HTR-8/SVneo (cell line): ENCODE measurements at places on chromosomes 16 and 17.

- DNase-seq = no peak
Measured at GRCh38 chr16:11097094-11097786, 152.9 kb downstream of the CLEC16A start.

DNA sequence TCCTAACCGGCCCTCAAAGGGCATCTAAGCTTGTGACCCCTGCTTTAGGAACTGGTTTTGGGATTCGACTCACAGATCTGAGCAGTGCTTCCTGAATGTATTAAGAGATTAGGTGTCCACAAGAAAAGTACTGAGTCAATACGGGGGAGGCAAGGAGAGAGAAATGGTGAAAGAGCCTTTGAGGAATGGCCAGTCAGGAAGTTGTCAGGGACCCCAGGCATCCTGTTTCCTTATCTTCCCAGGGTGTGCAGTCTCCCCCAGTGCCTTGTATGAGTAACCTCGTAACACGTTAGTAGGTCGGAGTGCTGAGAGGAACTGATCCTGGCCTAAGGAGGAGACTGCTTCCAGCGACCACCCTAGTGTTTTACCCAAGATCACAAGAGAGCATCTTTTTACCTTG lies 16.4 kb upstream of the TMED6 start:
- DNase-seq = no peak

- no peak for DNase-seq
Measured at GRCh38 chr16:20902426-20902825, 1.9 kb downstream of the LYRM1 start.

DNA sequence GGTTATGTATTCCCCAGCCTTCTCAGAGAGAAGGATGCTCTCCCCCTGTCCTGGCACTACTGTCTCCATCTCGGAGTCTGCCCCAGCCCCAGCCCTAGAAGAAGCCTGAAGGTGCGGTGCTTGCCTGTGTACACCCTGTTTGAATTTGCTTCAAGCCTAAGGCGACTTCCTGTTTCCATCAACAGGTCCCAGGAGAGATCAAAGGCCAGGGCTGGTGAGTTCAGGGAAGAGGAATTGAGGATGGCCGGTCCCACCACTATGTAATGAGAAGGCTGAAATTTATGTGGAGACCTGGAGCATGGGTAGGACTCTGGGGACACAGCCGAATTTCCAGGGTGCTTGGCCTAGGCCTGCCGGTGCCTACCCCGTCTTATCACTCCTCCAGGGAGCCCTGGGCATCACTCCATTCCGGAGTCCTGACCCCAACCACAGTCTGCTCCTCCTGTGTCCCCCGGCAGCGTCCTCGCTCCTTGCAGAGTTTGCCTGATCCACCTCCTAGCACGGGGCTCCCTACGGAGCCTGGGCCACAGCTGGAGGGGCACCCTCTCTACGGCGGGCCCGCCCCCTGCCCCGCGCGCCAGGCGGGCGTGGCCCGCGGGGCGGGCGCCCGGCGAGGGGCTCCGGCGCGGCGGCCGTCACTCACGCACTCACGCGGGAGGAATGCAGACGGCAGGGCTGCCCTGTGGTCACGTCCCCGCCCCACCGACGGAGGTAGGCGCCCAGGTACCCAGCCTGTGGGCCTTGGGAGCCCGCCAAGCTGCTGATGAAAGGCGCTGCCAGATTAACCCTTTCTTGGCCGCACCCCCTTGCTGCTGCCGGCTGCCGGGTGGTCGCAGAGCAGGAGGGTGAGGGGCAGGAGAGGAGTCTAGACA lies 53.8 kb upstream of the TAC4 start:
- no peak for DNase-seq

- no peak for DNase-seq
Measured at GRCh38 chr17:39820541-39820940, 43.6 kb downstream of the IKZF3 start.

GRCh38 chr17:10698096-10698818 lies 863 bp downstream of the ADPRM start:
- DNase-seq = no peak

DNA sequence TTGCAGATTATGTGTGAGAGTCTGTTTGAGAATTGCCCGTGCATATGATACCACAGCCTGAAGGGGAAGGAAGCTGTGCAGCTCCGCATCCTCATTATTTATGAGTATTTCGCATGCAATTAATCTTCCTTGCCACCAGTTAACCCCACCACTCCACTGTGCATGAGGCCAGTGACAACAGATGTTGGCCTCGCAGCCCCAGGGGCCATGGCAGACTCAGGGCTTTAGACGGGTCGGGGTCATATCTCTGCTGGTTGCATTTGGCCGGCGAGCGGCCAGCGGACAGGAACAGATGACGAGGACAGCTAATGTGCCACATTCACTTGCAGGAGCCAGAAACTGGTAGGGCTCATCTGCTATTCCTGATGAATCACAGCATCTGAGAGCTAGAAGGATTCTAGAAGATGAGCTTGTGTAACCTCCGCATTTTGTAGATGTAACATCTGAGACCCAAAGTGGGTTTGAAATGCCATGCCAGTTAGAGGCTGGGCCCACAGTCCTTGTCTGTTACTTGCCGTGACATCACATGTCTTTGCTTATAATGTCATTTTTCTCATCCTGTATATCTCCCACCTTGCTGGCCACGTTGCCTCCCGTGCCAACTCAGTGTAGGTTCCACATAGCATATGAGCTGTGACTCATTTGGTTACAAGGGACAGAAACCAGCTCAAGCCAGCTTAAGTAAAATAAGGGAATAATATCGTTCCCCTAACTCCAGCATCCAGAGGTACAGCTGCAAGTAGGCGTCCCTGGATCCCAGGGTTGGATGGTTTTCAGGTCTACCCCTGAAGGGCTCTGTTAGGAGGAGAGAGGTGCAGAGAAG lies 137.2 kb downstream of the SNX29 start:
- DNase-seq = no peak

- DNase-seq = no peak
Measured at GRCh38 chr17:5047446-5047845, 12.2 kb upstream of the SLC52A1 start.

- DNase-seq = no peak
Measured at GRCh38 chr17:75325827-75326225, 36.6 kb upstream of the SLC25A19 start.

DNA sequence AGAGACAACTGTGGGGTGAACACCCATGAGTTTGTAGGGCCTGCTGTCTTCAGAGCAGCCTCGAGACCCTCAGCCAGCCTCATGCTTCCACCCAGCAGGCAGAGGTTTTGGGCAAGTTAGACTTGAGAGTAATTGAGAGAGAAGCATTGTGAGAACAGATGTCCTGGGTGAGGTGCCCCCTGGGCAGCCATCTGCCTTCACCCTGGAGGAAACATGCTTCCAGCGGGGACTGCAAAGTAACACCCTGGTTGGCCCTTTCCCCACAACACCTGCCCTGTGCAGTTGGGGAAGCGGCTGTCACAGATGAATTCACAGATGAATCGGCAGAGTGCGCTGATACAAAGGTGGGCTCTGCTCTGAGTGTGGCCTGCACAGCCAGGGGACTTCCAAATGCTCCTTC lies 23.4 kb downstream of the ATPAF2 start:
- DNase-seq = no peak

DNA sequence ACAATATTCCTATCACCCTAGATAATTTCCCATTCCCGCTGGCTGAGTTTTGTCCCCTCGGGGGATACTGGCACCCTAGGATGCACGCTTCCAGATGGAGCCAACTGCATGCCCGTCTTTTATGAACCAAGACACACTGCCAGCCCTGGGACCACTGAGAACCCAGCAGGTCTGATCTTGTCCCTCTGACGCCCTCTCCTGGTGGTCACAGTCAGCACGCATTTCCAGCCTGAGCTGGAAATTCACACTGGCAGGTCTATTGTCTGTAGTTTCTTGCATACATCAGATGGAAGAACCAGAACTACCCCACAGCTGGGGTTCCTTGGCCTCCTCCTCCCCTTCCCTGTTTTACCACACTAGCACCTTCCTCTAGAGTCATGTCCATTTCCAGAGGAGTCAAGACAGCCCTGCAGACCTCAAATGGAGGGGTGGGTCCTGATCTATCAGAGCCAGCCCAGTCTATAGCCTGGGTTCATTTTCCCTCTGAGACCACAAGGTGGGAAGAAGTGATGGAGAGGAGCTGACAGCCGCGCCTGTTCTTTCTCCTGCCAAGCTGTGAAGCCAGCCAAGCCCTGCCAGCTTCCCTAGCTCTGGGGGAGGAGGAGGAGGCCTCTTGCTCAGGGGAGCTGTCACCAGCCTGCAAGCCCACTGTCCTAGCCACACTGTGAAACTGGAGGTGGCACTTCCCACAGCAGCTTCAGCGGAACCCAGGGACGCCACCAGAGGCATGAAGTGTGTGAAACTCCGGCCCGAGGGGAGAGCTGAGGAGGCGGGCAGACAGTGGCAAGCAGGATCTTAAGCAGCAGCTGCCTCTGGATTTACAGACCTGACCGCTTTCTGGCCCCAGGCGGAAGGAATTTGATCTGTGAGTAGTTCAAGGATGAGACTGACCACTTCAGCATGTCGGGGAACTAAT lies 29.3 kb downstream of the MXRA7 start:
- DNase-seq = peak; percentile 83

DNA sequence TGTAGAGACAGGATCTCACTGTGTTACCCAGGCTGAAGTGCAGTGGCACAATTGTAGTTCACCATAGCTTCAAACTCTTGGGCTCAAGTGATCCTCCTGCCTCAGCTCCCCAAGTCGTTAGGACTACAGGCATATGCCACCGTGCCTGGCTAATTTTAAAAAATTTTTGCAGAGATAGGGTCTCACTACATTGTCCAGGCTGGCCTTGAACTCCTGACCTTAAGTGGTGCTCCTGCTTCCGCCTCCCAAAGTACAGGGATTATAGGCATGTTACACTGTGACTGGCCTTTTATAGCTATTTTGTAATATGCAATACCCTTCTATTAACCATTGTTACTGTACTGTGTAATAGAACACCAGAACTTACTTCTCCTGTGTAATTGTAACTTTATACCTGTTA lies 139.3 kb upstream of the ZNF267 start:
- DNase-seq = no peak

DNA sequence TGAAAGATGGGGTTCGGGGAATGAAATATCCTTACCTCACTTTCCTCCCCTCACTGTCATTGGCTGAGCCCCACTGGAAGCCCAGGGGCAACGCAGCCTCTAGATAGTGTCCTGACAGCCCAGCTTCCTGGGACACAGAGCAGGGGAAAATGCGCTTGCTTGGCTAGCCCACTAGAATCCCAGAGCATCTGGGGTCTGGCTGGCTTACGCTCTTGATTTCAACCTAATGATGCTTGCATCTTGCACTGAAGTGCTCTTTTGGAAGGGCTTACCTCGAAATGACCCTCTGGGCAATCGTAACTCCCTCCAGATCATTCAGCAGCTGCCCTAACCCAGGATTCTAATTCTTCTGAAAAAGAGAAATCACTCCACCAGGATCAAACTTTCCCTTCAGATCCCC lies 147.6 kb downstream of the SOX9 start:
- DNase-seq = no peak

GRCh38 chr16:52581530-52581929 lies 34.6 kb upstream of the TOX3 start:
- no peak for DNase-seq

GRCh38 chr16:73015612-73016487 lies 32.1 kb downstream of the ZFHX3 start:
- DNase-seq = no peak

GRCh38 chr16:88616736-88617135 lies 21.6 kb upstream of the IL17C start:
- no peak for DNase-seq

DNA sequence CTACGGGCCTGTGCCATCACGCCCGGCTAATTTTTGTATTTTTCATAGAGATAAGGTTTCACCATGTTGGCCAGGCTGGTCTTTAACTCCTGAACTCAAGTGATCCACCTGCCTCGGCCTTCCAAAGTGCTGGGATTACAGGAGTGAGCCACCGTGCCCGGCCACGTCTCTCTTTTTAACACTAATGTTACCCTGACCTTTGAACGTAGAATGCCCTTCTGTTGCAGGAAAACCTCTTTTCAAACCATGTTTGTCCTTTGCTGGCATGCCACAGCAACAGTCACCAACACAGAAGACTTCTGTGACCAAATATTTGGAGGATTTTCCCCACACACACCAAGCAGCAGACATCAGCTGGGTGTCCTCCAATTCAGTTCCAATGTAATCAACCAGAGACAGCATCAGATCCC lies 7.8 kb upstream of the HSD17B1 start:
- DNase-seq = no peak

DNA sequence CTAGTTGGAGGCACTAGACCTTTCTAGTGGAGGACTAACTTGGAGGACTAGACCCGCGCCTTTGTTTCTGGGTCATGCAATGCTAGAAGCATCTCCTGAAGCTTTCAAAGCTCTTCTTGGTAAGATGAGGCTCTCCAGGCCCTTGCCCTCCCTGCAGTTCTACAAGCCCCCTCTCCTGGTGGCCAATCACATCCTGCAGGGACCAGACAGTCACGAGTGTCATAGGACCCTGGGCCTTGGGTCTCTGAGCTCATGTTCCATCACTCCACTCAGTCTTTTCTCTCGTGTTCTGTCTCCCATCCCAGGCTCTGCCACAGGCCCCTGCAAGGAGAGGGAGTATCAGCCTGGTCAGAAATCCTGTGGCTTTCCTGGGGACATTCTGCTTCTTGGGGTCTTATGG lies 119.6 kb downstream of the CYLD start:
- DNase-seq = no peak

GRCh38 chr16:46812781-46813540 lies 18.0 kb downstream of the C16orf87 start:
- DNase-seq = no peak

GRCh38 chr17:30594223-30594952 lies 117.2 kb downstream of the GOSR1 start:
- no peak for DNase-seq

DNA sequence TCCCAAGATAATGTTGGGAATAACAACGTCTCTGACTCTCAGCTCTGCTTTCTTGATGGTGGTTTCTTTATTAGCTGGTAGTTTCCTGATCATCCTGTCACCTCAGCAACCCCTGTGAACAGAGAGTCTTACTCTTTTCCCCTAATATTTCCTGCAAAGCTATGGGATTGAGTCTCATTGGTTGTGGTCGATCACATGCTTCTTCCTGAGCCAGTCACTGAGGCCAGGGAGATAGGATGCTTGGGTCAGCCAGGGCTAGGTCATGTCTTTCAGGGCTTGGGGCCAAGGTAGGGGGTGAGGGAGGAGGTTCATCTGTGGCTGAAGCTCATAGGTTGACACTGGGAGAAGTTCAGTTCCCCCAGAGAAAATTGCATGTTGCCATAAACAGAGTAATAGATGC lies 114.3 kb downstream of the ABCC1 start:
- no peak for DNase-seq
